ENCODE measurements at places on chromosomes 13 and 19.
A peak's percentile ranks its signal among the peaks of the same experiment; 100 is the strongest.

GRCh38 chr19:46356149-46357055, 9.5 kb downstream of the PPP5C start:
- no peak for DNase-seq

GRCh38 chr13:44710576-44710975, 134.4 kb upstream of the TSC22D1 start:
- peak; percentile 78 for DNase-seq

- no peak for DNase-seq
Observed at GRCh38 chr19:5557691-5558090, 10.1 kb downstream of the TINCR start.

GRCh38 chr13:108981407-108981806, 352.0 kb downstream of the MYO16 start:
- DNase-seq, result no peak

GRCh38 chr13:21033212-21033840, 28.1 kb downstream of the LATS2 start:
- DNase-seq, result no peak

- DNase-seq, result no peak
Observed at GRCh38 chr19:5646703-5647102, 23.8 kb downstream of the SAFB start.

DNA sequence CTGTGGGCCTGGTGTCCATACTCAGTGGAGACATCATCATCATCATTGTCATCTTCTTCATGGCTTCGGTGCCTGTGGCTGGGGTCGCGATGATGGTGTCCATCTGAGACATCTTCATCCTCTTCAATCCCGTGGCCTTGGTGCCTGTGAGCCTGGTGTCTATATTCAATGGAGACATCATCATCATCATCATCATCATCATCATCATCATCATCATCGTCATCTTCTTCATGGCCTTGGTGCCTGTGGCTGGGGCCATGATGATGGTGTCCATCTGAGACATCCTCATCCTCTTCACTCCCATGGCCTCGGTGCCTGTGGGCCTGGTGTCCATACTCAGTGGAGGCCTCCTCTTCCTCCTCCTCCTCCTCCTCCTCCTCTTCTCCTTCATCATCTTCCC, 917 bp downstream of the HRC start:
- DNase-seq, result no peak

DNA sequence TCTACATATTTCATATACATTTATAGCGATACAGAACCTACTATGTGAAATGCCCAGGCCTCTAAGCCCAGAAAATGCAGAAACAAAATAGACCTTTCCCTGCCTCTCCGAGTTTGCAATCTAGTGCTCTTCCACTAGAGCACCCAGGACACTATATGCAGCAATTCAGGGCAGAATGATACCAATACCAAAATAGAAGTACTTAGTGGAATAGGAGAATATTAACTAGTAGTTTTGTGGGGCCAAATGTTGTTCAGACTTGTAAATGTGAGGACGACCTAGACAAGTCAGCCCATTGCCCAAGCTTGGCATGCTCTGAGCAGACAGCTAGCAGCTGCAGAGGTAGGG, 35.8 kb upstream of the FLT1 start:
- DNase-seq, result no peak

- no peak for DNase-seq
Observed at GRCh38 chr19:1324806-1325567, 39.3 kb downstream of the EFNA2 start.

- DNase-seq, result no peak
Observed at GRCh38 chr13:113664751-113665596, 2.0 kb upstream of the GRK1 start.

GRCh38 chr13:46516599-46517338, 36.2 kb upstream of the LRCH1 start:
- no peak for DNase-seq

DNA sequence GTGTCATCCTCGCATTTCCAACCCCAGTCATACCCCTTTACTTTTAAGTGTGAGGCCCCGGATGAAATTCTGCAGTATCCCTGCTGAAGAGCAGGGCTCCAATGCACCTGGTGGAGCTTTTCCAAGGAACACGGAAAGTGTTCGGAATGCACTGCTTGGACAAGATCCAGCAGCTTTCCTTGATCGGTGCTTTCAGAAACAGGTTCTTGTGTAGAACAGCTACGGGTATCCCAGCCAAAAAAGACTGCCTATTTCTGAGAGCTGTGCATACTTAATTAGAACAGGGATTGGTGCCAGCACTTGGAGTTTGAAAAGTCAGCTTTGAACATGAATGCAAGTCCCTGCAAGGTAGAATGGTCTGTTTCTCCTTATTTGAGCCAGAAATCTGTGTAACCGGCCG, 87.2 kb upstream of the C1QTNF9B start:
- no peak for DNase-seq

DNA sequence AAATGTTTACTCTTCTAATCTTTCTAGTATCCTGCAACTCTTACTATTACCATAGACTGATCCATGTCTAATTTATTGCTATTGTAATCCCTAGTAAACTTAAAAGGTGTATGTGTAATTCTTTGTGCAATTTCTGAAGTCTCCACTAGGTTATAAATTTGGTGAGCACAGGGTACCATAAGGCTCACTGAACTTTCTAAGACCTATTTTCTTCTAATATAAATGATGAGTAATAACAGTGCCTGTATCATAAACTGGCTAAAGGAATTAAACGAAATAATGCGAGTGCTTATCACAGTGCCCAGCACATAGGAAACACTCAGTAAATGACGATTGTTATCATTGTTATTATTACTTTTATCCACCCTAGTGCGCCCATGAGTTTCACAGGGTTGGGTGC, 119.1 kb downstream of the KLF12 start:
- DNase-seq, result no peak

- no peak for DNase-seq
Observed at GRCh38 chr13:105272660-105273631, 1262.5 kb downstream of the EFNB2 start.

- DNase-seq, result no peak
Observed at GRCh38 chr13:22883956-22884355, 296.8 kb upstream of the SGCG start.

DNA sequence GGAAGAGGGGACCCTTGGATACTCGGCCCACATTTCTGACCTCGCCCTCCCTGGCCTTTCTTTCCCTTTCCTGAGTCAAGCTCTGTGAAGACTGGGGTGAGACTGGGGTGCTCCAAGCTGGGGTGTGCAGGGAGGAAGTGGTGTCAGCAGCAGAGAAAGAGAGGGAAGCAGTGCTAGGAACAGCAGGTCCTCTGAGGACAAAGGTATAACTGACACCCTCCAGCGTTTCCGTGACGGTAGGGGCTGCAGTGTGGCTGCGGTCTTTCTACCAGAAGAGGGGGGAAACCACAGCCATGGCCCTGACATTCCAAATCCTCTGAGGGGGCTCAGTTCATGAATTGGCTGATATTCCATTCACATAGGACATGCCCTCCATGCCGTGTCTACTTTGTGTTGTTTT, 1.1 kb downstream of the KIR3DL2 start:
- DNase-seq, result no peak

DNA sequence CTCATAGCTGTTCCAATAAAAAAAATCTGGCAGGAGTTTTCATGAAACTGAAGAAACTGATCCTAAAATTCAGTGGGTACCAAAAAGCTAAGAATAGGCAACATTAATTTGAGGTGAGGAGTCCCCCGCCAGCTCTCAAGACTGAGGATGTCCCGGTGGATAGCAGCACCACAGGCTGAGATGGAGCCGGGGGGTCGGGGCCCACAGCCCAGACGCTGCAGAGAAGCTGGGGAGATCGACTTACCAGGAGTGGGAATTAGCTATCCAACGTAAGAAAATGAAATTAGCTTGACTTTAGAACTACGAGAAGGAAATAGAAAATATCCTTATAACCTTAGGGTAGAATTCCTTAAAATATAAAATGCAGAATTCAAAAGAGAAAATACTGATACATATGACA, 23.2 kb upstream of the DCUN1D2 start:
- no peak for DNase-seq

GRCh38 chr13:111201304-111201940, 86.3 kb downstream of the ARHGEF7 start:
- no peak for DNase-seq

DNA sequence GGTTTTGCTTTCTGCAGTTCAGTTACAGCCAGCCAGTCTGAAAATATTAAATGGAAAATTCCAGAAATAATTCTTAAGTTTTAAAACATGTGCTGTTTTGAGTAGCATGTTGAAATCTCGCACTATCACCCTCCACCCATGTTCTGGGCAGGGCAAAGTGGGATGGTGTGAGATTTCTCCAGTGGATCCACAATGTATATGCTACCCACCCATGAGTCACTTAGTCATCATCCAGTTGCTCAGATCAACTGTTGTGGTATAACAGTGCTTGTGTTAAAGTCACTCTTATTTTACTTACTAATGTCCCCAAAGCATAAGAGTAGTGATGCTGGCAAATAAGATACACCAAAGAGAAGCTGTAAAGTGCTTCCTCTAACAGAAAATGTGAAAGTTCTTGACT, 56.4 kb downstream of the CYSLTR2 start:
- no peak for DNase-seq

DNA sequence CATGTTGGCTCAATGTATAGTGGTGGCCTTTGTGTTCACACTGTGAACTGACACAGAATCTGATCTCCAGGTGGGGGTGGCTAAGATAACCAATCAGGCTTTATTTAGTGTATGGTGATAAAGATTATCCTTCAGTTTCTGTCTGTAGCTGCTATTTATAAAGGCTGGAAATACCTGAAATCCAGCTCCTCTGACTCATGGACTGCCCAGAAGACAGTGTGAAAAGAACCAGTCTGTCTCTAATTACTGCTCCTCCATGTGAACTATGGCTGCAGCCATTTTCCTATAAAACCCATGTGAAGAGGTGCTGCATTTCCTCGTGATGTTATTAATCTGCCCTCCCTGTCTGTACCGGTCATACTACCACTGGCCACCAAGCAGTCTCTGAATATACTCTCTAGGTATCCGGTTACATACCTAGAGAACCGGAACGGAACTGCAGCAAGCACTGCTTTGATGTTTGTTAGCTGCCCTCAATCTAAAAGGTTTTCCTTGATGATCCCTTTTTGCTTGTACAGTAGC, 238.0 kb downstream of the LHFPL6 start:
- no peak for DNase-seq

- no peak for DNase-seq
Observed at GRCh38 chr13:27966641-27967202, 2.4 kb downstream of the CDX2 start.

GRCh38 chr19:19192910-19193423, 909 bp downstream of the RFXANK start:
- DNase-seq, result no peak

GRCh38 chr13:35549481-35549880, 73.0 kb upstream of the MAB21L1 start:
- peak; percentile 55 for DNase-seq

DNA sequence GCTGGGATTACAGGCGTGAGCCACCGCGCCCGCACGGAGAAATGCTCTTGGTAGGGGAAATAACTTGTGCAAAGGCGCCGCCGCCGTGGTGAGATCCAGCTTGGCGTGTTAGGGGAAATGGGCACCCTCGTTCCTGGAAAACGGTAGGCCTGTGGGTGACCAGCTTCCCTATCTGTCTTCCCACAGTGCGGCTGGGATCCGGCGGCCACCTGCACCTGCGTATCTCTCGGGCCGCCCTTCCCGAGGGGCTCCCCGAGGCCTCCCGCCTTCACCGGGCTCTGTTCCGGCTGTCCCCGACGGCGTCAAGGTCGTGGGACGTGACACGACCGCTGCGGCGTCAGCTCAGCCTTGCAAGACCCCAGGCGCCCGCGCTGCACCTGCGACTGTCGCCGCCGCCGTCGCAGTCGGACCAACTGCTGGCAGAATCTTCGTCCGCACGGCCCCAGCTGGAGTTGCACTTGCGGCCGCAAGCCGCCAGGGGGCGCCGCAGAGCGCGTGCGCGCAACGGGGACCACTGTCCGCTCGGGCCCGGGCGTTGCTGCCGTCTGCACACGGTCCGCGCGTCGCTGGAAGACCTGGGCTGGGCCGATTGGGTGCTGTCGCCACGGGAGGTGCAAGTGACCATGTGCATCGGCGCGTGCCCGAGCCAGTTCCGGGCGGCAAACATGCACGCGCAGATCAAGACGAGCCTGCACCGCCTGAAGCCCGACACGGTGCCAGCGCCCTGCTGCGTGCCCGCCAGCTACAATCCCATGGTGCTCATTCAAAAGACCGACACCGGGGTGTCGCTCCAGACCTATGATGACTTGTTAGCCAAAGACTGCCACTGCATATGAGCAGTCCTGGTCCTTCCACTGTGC, 2.4 kb downstream of the GDF15 start:
- DNase-seq, result no peak

- DNase-seq, result no peak
Observed at GRCh38 chr13:42681326-42682100, 99.9 kb upstream of the FAM216B start.

GRCh38 chr19:17103177-17103576, 27.6 kb downstream of the MYO9B start:
- DNase-seq, result no peak

DNA sequence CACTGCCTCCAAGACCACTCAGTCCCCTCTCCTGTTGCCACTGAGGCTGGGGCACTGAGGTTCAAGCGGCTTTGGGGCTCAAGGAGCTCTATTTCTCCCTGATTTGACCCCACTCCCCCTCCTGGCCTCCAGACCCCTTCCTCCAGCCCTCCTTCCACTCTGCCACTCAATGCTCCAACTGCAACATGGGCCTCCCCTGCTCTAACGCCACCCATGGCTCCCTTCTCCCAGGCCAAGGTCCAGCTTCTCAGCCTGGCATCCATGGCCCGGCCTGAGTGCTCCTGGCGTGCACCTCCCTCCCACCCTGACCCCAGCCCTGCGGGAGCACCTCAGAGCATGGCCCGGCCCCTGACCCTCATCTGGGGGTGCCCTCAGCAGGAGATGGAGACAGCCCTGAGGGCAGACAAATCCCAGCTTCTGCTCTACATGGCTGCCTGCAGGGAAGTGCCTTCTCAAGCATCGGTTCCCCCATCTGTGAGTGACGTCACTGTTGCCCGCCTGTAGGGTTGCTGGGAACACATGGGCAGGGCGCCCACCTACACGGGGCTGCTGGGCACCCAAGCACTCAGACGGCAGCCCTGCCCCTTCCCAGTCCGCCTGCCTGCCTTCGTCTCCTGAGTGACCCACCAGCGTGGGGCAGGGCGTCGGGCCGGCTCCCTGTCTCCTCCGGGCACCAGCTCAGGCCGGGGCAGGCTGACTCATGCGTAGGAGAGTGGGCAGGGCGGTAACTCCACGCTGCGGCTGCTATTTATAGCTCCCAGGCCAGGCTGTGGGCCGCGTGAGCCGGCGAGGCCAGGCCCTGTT, 1.6 kb upstream of the DIRAS1 start:
- DNase-seq, result no peak

GRCh38 chr13:113005076-113005865, 36.3 kb downstream of the MCF2L start:
- no peak for DNase-seq

Measured in AG04449 (cell line).